ENCODE measurements at places on chromosomes 5 and 9.

DNA sequence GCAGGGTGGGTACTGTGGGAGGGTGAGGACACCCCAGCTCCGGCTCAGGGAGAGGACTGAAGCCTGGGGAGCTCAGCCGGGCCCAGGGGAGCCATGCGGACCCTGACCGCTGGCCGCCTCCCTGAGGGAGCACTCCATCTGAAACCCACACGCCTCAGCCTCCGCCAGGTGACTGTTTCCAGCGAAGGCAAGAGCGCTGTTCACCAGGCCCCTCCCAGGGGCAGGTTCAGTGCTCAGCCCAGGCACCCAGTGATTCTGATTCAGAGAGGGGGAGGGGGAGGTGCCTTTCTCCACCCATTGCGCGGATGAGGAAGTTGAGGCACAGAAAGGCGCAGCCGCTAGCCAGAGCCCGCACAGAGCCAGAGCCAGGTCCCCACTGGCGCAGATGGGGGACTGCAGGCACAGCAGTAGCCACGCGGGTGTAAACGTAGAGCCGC, 27.0 kb downstream of the ADGRD2 start:
- DNase-seq = no peak

DNA sequence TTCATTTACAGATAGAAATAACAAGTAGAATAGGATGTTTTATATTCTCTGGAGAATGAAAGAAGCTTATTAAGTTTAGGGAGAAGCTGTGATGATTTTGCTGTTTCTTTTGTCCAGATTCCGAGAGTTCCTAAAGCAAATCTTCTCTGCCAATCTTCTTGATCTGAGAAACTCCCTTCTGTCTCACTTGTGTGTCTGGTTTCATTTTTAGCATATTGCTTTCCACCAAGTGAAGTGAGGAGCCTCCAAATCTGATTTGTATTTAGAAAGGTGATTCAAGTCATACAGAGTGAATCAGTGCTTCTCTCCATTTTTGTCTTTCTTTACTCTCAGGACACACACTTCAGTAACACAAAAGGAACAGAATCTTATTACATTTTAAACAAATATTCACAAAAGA, 48.4 kb downstream of the STX17 start:
- no peak for DNase-seq

GRCh38 chr5:175230299-175230698, 213.7 kb downstream of the DRD1 start:
- no peak for DNase-seq

GRCh38 chr5:6593148-6594016, 39.5 kb downstream of the NSUN2 start:
- no peak for DNase-seq

DNA sequence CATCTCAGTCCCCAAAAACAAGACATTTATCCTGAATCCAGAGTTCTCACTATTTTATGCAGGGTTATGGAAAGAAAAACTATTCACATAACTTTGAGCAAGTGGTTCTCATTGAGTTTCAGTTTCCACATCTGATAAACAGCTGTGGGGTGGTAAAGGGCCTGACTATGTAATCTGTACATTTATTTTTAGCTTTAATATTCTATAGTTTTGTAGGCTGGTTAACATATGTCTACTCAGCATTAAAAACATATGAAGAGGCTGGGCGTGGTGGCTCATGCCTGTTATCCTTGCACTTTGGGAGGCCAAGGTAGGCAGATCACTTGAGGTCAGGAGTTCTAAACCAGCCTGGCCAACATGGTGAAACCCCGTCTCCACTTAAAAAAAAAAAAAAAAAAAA, 301.5 kb upstream of the CCNG1 start:
- no peak for DNase-seq

DNA sequence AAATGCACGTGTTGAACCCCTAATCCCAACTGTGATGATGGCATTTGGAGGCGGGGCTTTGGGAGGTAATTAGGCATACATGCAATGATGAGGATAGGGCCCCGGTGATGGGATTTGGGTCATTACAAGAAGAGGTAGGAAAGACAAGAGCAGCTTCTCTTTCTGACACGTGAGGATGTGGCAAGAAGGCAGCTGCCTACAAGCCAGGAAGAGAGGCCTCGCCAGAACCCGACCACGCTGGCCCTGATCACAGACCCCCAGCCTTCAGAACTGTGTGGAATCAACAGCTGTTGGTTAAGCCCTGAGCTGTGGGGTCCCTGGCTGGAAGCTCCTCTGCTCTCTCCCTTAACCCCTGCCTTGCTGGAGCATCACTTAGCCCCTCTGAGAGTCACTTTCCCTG, 57.5 kb downstream of the COL23A1 start:
- DNase-seq = no peak

GRCh38 chr9:134293031-134293521, 33.2 kb upstream of the RXRA start:
- no peak for DNase-seq

GRCh38 chr9:92392690-92393089, 11.7 kb downstream of the OGN start:
- DNase-seq = no peak

DNA sequence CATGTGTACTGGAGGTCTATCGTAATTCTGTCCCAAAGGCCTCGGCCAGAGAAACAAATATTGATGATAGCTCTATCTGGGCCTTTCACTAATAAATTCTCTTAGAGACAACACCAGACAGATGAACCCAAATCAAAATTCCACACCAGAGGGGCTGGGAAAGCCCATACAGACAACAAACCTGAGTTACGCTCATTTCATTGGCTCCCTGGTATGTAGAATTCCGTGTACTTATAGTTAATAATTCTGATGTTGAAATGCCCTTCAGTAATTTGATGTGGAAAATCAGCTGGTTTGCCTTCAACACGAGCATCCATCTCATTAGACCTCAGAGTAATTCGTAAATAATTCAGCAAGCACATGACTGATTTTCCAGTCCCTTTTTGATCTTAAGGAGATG, 53.2 kb downstream of the FRMD3 start:
- DNase-seq = no peak

GRCh38 chr5:10168254-10168653, 81.4 kb downstream of the ATPSCKMT start:
- no peak for DNase-seq
